ENCODE measurements at places on chromosomes 7 and 10.

DNA sequence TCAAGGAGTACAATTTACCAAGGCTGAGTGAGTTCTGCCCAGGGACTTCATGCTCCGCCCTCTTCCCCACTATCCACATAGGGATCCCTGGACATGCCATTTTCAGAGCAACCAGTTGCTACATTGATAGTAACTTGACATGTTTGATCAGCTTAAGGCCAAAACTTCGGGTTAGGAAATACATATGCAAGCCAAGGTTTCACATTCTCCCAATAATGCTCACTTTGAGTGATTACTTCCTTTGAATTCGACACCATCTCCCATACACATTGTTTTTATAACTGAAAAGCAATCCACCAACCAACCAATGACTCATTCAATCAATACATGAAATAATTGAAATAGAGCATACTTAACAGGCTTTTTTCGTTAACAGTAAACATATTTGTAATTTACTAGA is 137.9 kb downstream of the GLI3 start:
- no peak for DNase-seq

- DNase-seq: no peak
Observed at GRCh38 chr10:133180965-133181639, 21.1 kb downstream of the KNDC1 start.

GRCh38 chr10:129730272-129730992 is 233.6 kb downstream of the EBF3 start:
- DNase-seq: no peak

DNA sequence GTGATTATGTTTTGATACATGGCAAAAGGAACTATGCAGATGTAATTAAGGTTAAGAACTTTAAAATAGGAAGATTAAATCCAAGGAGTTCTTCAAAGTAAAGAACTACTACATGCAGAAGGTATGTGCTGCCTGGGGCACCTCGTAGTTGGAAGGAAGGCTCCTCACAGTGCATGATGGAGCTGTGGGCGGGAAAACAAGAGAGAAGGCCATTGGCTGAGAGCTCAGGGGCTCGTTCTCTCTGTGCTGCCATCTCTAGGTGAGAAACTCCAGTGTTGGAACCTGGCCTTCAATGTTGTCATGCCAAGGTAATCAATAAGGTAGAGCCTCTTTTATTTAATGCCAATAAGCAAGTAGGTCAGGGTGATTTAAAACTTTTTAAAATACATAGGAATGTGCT is 391.4 kb upstream of the ETV1 start:
- DNase-seq: no peak

DNA sequence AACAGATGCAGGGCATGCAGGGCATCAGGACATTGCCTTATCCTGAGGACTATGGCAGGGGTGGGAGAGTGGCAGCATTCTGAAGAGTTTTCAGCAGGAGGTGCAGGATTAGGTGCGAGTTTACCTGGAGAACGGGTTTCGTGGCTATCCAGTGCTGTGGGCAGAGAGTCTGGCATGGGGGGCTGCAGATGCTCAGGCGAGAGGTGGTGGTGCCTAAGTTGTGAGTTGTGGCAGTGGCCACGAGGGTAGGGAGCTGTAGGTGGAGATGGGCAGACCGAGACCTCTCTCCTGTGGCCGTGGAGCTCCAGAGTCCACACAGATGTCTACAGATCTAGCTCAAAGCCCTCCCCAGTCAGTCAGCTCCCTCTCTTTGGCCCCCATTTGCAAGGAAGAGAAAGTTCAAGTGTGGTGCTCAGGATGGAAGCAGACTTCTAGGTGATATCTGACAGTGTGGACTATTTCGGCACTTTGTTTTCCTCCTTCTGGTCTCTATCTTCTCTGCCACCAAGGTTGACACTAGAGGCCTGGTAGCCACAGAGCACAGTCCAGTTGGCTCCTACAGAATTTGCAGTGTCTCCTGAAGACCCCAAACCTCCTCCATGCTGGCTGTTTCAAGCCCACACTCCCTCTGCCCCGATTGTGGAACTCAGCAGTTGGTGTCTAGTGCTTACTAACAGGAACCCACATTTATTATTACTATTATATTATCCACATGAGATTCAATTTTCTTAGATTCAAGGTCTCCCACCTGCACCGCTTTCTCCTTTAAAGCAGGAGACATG is 955.7 kb upstream of the ZNF722 start:
- DNase-seq: no peak

DNA sequence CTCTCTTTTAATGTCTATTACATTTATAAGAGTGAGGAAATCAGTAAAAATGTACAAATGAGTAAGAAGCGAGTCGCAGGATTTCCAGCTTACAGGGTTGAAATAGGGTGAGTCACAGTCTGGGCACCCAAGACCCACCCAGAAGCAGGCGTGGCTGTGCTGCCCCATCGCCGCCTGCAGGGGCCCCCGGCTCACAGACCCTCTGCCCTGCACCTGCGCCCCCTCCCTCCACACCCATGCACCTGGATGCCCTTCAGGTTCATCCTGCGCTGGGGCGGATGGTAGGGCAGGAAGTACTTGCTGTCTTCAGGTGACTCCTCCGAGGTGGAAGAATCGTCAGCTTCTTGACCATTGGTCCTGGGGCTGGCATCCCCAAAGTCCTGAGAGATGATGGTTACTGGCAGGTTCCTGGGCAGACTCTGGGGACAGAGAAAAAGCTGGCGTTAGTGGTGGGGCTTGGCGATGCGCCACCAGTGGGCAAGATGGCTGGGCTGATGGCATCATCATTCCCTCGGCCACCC is 90.2 kb upstream of the GNA12 start:
- no peak for DNase-seq

- no peak for DNase-seq
Observed at GRCh38 chr7:14377646-14378266, 388.3 kb upstream of the ETV1 start.

GRCh38 chr7:50812841-50813475 is 30.3 kb upstream of the GRB10 start:
- no peak for DNase-seq

GRCh38 chr7:44565795-44566559 is 7.7 kb downstream of the DDX56 start:
- DNase-seq: no peak

- no peak for DNase-seq
Observed at GRCh38 chr7:138115047-138115446, 38.8 kb downstream of the AKR1D1 start.

DNA sequence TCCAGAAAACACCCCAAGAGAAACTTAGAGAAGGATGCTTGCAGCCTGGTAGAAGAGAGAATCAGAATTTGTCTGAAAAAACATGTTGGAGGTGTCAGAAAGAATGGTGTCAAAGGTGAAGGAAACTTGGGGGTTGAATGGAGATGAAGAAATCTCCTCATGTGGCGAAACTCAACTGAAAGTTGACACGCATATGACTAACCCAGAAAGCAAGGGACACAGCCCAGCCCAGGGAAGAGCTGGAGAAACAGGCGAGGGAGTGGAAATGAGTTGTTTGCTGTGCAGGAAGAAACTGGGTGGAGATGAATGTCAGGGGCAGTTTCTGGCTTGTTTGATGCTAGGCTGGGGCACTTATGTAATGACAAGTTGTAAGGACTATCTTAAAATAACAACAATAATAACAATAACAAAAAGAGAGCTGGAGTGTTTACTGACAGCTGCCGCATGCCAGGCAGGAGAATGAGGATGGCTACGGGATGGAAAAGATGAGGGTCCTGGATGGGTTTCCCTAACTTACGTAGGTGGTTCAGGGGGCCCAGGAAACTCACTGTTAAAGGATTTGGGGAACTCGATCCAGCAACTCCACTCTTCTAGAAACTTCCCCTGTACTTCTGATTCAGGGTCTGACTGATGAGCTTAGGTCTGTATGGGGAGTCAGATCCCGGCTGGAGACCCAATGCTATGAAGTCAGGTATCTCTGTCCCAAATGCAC is 57.4 kb downstream of the MAP3K8 start:
- no peak for DNase-seq

GRCh38 chr10:132883391-132883881 is 58.9 kb downstream of the CFAP46 start:
- no peak for DNase-seq

DNA sequence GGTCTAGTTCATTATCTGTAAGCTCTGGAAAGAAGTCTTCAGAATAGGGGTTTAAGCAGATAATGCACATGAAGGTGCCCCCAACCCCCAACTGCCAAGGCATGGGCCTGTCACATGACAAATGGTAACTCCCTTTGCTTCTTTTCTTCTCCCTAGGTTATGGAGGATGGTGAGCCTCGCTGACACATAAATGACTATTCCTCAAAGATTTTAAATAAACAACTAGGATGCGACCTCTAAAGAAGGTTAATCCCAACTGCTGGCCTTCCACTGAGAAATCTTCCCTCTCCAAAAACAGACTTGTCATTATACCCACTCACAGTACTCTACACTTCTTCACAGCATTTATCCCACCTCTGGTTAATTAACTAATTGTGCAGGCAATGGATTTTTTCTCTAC is 75.7 kb upstream of the FAM133B start:
- DNase-seq: no peak
